ENCODE measurements at places on chromosomes 2 and 18.

- H3K4me1 ChIP-seq: peaks cover 12% of the 10 kb centered on the region
- H3K36me3 ChIP-seq: no peaks in the 10 kb centered on the region
- DNase-seq: no peak
- no peak overlapping the region for H3K27ac ChIP-seq
Measured at GRCh38 chr18:12034241-12035100, 53.2 kb downstream of the IMPA2 start.

- no peak overlapping the region for H3K27ac ChIP-seq
- no peak overlapping the region for H3K4me3 ChIP-seq
- H3K27me3 ChIP-seq: no peaks in the 10 kb centered on the region
- no peak for DNase-seq
Measured at GRCh38 chr2:143524559-143525401, 395.6 kb downstream of the ARHGAP15 start.

GRCh38 chr18:61982475-61982874 is 89.7 kb upstream of the RNF152 start:
- no peak overlapping the region for H3K27ac ChIP-seq
- no peak overlapping the region for H3K4me3 ChIP-seq
- H3K27me3 ChIP-seq: peaks cover 10% of the 10 kb centered on the region
- no peak for DNase-seq

- H3K36me3 ChIP-seq: no peaks in the 10 kb centered on the region
- H3K4me3 ChIP-seq: no peak overlapping the region
- H3K27ac ChIP-seq: no peak overlapping the region
- H3K4me1 ChIP-seq: no peaks in the 10 kb centered on the region
Measured at GRCh38 chr2:81551040-81551634, 1246.6 kb upstream of the LRRTM1 start.

GRCh38 chr2:26469092-26469710 is 8.7 kb downstream of the OTOF start:
- no peaks in the 10 kb centered on the region for H3K27me3 ChIP-seq
- H3K36me3 ChIP-seq: no peaks in the 10 kb centered on the region
- no peak overlapping the region for H3K27ac ChIP-seq
- H3K4me1 ChIP-seq: no peaks in the 10 kb centered on the region
- H3K4me3 ChIP-seq: no peak overlapping the region

DNA sequence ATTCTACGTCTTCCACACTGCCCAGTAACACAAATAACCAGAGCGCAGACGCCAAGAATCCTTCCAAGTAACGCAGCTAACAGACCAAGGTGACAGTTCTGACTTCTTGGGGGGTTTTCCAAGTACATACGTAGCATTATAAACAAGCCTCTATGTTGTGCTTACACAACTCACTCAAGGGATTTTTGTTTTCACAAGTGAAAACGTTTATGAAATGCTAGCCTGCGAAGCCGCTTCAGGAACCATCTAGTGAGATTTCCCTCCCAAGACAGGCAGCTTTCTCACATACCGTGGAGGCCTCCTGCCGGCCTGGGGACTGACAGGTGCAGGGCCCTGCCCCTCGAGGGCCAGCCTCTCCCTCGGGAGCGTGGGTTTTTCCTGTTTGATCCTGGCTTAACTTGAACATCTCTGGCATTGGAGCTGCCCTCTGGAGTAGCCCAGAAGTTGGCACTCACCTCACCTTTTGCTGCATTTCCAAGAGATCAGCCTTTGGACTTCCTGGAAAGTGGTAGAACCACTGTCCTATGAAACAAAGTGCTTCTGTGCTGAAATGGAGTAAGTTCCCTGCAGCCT is 151.1 kb downstream of the MBP start:
- H3K4me3 ChIP-seq: peak overlapping the region; percentile 75
- no peaks in the 10 kb centered on the region for H3K36me3 ChIP-seq
- peak overlapping the region; percentile 91 for H3K27ac ChIP-seq
- DNase-seq: no peak

GRCh38 chr2:96528006-96528699 is 8.4 kb upstream of the ARID5A start:
- H3K4me3 ChIP-seq: peak overlapping the region; percentile 83
- H3K4me1 ChIP-seq: peaks cover 62% of the 10 kb centered on the region

- DNase-seq: no peak
- H3K4me1 ChIP-seq: no peaks in the 10 kb centered on the region
- H3K27ac ChIP-seq: no peak overlapping the region
- H3K4me3 ChIP-seq: no peak overlapping the region
- peaks cover 13% of the 10 kb centered on the region for H3K27me3 ChIP-seq
Measured at GRCh38 chr18:36658611-36659010, 170.2 kb downstream of the TPGS2 start.

DNA sequence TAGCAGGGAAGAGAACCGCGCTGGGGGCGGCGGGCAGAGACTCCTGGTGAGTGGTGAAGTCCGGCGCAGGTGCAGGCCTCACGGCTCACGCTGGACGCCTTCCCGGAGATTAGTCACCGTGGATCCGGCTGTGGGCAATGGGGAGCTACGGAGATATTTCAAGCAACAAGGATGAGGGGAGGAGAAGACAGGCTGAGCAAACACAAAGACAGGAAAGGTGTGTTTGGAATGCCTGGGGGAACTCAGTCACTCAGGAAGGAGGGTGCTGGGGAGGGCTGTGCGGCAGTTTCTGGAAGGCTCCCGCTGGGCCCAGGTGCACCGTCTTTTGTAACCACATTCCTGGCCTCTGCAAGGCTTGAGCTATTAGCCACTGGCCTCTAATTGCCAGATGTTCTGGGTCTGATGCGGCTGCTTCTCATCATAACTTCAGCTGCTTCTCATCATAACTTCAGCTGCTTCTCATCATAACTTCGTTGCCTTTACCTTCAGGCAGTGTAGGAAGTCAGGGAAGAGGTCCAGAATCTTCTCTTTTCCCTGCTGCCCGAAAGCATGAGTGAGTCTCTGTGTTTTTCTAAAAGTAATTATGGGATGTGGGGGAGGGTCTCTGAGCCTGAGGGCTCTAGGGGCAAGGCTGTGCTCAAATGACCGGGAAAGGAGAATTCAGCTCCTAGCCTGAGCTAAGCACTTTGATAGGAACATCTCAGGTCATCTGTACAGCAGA is 118.9 kb downstream of the PXDN start:
- H3K27ac ChIP-seq: no peak overlapping the region
- H3K4me3 ChIP-seq: no peak overlapping the region
- H3K36me3 ChIP-seq: no peaks in the 10 kb centered on the region
- no peak for DNase-seq
- no peaks in the 10 kb centered on the region for H3K4me1 ChIP-seq

DNA sequence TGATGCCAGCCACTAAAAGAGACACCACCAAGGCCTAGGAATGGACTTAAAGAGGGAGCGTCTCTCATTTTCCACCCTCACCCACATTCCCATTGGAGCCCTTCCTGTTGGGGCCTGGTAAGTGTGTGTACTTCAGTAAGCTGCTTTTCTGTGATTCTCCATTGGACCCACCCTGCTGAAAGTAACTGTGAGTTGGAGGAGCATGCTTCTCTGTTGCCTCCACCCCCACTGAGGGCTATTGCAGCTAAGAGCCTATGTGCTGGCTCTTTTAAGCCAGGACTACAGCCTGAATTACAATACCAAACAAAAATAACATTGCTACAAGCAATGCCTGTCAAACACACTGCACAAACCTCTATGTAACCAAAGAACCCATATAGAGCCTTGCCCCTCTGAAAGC is 81.1 kb downstream of the TRABD2A start:
- H3K4me3 ChIP-seq: no peak overlapping the region
- no peaks in the 10 kb centered on the region for H3K27me3 ChIP-seq
- no peaks in the 10 kb centered on the region for H3K4me1 ChIP-seq
- no peak overlapping the region for H3K27ac ChIP-seq
- DNase-seq: no peak
- peaks cover 2% of the 10 kb centered on the region for H3K36me3 ChIP-seq

GRCh38 chr2:69046221-69046662 is 33.3 kb downstream of the ANTXR1 start:
- no peaks in the 10 kb centered on the region for H3K4me1 ChIP-seq
- peaks cover 11% of the 10 kb centered on the region for H3K27me3 ChIP-seq
- H3K27ac ChIP-seq: no peak overlapping the region
- no peak overlapping the region for H3K4me3 ChIP-seq
- no peaks in the 10 kb centered on the region for H3K36me3 ChIP-seq
- DNase-seq: no peak

GRCh38 chr2:36554531-36554930 is 43.4 kb downstream of the FEZ2 start:
- no peak for DNase-seq
- no peaks in the 10 kb centered on the region for H3K27me3 ChIP-seq
- no peak overlapping the region for H3K4me3 ChIP-seq
- no peak overlapping the region for H3K27ac ChIP-seq

DNA sequence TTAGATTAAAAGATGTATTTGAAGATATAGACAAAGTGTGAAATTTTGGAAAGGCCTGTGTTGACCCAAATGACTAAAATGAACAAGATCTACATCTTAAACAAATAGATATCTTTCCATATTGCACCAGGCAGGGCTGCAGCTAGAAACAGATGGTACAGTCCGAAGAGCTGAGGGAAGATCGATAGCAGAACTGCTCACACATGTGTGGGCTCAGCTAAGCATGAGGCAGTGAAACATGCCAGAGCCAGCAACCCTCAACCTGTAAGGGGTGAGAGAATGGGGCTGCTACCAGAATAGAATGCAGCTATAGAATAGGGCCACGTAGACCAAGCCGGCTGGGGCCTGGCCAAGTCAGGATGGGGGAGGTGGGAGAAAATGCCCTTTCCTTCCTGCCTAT is 87.8 kb downstream of the SLC5A7 start:
- H3K27ac ChIP-seq: no peak overlapping the region
- no peaks in the 10 kb centered on the region for H3K27me3 ChIP-seq
- DNase-seq: no peak
- H3K4me1 ChIP-seq: no peaks in the 10 kb centered on the region
- no peak overlapping the region for H3K4me3 ChIP-seq
- H3K36me3 ChIP-seq: no peaks in the 10 kb centered on the region

DNA sequence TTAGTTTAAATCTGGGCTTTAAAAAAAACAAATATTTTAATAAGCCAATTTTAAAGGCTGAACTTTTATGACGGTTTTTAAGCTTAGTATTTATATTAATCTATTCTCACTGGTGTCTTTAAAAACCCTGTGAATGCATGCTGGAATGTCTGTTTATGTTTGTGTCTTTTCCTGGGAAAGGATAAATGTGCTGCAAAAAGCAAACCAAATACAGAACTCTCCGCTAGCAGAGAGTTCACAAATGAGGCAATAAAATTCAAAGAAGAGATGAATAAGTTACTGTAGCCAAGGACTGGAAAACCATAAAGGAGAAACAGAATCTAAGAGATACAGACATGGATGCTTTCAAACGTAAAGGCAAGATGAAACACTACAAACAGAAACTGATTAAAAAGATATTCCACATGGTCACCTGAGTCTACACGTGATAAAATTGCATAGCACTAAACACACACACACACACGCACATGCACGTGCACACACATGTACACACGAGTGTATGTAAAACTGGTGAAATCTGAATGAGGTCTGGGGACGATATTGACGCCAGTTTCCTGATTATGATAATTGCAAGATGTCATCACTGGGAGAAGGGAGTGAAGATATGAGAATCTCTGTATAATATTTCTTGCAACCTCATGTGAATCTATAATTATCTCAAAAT is 4.5 kb downstream of the TWIST2 start:
- no peaks in the 10 kb centered on the region for H3K36me3 ChIP-seq
- H3K27me3 ChIP-seq: peaks cover 29% of the 10 kb centered on the region
- H3K27ac ChIP-seq: no peak overlapping the region
- no peaks in the 10 kb centered on the region for H3K4me1 ChIP-seq
- H3K4me3 ChIP-seq: no peak overlapping the region

DNA sequence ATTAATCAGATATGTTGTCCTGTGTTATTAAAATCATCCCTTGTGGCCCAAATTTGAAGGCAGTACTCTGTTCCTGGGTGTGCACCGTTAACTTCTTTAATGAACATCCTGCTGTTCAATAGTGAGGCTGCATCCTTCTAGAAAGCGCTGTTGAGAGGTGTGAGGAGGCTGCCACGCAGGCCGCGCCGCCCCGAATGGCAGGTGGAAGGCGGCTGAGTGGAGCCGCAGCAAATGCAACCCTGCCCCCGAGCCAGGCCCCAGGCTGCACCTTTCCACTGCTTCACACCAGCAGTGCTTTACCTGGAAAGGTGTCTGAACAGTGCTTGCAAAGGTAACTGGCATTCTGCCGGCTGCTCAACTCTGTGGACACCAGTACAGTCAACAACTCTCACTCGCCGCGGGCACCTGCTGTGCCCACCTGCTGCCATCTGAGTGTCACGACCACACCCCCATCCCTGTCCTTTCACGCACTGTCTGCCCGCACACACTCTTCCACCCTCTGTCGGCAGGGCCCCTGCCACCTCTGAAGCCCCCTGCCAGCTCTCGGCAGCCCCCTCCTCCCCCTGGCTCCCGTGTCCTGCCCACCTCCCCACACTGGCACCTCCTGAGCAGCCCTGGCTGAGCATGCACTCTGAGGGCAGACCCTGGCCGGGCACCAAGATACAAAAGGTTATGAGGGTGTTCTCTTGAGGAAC is 70.9 kb downstream of the ODC1 start:
- H3K4me3 ChIP-seq: peak overlapping the region; percentile 73
- no peaks in the 10 kb centered on the region for H3K27me3 ChIP-seq
- H3K4me1 ChIP-seq: peaks cover 89% of the 10 kb centered on the region
- no peak for DNase-seq
- peak overlapping the region; percentile 92 for H3K27ac ChIP-seq

- H3K4me3 ChIP-seq: no peak overlapping the region
- peaks cover under 1% of the 10 kb centered on the region for H3K27me3 ChIP-seq
- no peak for DNase-seq
- no peaks in the 10 kb centered on the region for H3K36me3 ChIP-seq
Measured at GRCh38 chr2:241854342-241855244, 4.1 kb downstream of the PDCD1 start.

DNA sequence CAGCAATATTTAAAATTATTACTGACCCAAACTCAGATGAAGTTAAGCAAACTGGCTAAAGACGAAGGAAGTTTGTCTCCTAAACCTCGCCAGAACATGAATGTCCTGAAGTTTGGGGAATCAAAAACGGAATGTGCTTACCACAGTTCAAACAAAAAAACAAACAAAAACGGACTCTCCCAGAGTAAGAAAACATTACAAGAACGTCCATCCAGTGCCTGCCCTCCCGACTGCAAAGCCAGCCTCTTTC is 1.1 kb downstream of the KANSL1L start:
- peaks cover 6% of the 10 kb centered on the region for H3K27me3 ChIP-seq
- H3K4me3 ChIP-seq: peak overlapping the region; percentile 97
- H3K4me1 ChIP-seq: peaks cover 24% of the 10 kb centered on the region
- peaks cover 9% of the 10 kb centered on the region for H3K36me3 ChIP-seq

DNA sequence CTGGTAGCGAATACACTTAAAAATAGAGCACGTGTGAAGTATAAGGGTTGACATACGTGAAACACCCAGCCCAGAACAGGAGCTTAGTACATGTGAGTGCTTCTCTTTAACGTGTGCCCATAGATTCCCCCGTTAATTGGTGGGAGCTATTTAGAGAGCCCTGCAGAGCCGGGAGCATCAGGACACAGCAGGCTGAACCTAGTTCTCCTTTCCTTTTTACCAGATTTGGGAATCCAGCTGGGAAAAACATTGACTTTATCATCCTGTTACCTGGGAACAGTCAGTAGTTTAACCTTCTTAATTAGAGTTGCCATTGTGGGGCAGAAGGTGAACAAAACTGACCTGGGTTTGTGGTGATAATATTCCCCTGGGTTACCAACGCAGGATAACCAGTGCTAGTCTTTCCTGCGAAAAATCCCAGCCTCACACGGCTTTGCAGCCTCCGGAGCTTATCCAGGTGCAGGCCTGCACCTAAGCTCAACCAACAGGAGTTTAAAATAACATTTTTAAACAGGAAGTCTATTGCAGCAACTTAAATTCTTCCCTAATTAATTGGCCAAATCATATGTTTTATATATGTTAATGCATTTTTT is 78.1 kb upstream of the SPTBN1 start:
- peaks cover 18% of the 10 kb centered on the region for H3K27me3 ChIP-seq
- no peaks in the 10 kb centered on the region for H3K36me3 ChIP-seq
- no peaks in the 10 kb centered on the region for H3K4me1 ChIP-seq
- H3K27ac ChIP-seq: no peak overlapping the region
